ENCODE measurements at places on chromosomes 11 and 22.

DNA sequence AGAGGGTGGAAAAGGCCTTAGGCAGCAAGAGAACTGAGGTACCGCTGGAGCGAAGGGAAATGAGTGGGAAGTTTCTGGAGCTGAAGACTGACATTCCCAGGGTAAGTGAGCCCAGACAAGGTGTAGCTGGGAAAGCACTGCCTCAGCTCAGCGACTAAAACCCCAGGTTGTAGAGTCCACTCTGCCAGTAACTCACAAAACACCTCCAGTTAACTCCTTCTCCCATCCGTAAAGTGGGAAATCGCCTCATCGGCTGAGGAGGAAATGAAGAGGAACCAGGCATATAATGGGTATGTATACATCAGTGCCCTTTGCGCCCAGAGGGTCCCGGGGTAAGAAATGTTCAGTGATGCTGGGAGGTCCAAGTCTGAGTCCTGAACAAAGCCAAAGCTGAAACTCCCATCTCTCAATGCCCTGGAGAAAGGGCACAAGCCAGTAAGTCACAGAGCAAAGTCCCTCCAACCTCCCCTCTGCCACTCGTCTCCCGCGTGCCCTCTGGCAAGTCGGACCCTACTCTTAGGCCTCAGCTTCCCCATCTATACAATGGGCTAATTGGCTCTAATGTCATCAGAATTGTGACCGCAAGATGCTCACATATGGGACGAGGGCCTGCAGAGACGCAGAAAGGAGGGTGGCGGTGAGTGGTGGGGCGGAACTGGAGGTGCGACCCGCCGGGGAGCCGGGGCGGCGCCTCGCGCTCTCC is 588 bp downstream of the VPS37C start:
- DNase-seq = no peak

GRCh38 chr22:32591620-32592019 is 117.0 kb downstream of the FBXO7 start:
- DNase-seq = no peak

- no peak for DNase-seq
Measured at GRCh38 chr11:106697058-106697457, 321.2 kb downstream of the GUCY1A2 start.

DNA sequence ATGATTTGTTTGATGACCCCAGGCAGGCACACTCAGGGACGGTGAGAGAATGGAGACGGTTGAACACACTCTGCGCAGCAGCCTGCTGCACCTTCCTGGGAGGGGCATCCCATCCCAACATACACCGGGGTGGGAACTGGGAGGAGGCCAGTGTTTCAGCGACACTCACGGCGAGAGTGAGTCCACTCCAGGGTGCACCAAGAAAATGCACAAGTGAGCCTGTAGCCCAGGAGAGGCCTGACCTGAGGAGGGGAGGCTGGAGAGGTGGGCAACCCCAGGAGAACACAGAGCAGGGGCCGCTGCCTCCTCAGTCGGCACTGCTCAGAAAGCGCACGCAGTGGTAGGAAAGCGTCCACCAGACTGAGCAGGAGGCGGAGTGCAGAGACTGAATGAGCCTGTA is 54.5 kb downstream of the IGF2 start:
- no peak for DNase-seq

DNA sequence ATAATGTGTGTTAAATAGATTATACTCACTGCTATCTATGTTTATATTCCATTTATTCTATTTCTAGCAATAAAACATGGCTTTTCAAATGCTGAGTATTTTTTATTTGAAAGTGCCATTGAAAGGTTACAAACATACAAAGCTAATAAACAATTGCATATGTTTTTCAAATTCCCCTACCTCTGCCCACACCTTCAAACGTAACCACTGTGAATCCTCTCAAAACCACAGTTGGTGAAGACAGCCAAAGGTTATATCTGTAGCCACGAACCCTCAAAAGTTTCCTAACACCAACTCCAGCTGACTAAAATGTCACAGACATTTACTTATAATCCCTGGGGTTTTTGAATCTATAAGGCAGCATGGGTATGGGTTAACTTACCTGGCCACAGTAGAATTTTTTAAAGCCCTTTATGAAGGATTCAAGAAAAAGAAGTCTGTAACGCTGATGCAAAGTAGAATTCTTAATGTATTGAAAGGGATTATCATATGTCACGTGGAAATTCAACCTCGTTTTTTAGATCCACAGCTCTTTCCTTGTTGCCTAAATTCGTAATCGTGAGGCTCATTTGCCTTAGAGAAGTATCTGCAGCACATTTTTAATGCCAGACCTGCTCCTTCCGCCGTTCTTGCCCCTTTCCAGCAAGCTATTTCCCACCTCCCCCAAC is 122.5 kb upstream of the ZC3H12C start:
- DNase-seq = no peak
